ENCODE measurements at places on chromosomes 12 and 14. TPM values are rescaled to one million over a fixed set of nuclear protein-coding genes. Genes with fewer than 3 reads are reported as not detected.

The FKBP11 gene
- 5.5 TPM for total RNA-seq

DNA sequence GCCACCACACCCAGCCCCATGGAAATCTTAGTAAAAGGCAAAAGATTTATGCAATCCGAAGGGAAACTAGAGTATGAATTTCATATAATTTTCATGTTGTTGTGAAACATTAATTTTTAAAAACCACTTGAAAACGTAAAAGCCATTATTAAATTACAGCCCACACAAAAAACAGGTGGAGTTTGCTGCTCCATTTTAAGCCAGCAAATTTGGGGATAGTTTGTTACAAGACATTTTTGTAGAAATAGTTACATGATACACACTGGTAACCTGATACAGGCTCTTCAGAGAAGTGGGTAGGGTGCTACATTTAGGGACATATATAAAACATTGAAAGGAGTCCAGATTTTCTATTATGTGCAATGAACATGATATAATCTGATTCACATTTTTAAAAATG, 17.6 kb downstream of the GNPTAB start:
- DNase-seq = no peak

DNA sequence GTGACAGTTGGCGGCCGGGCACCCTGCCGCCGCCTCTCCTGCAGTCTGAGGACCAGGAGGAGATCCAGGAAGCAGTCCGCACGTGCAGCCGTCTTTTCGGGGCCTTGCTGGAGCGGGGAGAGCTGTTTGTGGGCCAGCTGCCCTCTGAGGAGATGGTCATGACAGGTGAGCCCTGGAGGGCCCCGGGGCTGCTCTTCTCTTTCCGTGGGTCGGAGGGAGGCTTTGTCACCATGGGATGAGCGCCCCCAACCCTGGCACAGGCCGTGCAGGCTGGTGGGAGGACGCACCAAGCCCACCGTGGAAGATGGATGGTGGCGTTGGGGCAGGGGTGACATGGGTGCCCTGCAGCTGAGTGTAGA, 532 bp downstream of the NOC4L start:
- DNase-seq = no peak

DNA sequence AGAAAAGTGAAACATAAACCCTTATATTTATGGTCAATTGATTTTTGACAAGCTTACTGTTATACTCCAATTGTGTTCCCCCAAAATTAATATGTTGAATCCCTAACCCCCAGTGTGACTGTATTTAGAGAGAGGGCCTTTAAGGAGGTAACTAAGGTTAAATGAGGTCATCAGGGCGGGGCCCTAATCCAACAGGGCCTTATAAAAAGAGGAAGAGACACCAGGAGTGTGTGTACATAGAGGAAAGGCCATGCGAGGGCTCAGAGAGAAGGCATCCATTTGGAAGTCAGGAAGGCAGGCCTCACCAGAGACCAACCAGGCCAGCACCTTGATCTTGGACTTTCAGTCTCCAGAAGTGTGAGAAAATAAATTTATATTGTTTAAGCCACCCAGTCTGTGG, 6.5 kb upstream of the VTI1B start:
- no peak for DNase-seq

DNA sequence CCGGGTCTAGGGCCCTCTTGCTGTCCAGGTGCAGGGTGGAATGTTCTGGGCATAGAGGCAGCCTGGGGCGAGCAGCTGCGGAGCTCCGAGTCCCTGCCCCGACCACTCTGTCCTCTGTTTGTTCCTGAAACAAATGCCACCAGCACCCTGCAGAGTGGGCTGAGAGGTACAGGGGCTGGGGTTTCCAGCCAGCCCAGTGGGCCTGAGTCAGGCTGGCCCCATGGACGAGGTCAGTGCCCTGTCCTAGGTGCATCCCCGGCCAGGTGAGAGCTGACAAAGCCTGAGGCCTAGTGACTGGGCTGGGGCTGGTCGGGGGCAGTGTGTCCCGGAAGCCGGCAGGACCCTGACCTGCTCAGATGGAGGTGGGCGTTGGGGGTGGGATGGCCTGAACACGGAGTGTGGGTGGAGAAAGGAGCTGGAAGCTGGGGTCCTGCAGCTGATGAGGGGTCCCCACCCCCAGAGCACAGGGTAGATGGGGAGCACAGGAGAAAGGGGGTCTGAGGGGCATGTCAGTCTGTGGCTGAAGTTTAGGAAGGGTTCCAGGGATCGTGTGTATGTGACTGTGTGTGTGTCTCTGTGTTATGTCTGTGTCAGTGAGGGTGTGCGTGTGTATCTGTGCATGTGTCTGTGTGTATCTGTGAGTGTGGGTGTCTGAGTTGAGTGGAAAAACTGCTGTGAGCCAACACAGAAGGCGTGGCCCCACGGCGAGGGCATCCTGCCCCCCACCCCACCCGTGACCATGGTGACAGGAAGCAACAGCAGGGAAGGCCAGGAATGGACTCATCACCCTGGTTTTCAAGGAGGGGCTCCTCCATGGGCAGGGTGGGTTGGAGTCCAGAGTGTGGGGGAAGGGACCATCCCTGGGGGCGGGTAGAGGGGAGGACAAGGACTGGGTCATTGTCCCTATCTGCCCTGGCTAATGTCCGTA, 2.4 kb upstream of the CRIP1 start:
- no peak for DNase-seq

DNA sequence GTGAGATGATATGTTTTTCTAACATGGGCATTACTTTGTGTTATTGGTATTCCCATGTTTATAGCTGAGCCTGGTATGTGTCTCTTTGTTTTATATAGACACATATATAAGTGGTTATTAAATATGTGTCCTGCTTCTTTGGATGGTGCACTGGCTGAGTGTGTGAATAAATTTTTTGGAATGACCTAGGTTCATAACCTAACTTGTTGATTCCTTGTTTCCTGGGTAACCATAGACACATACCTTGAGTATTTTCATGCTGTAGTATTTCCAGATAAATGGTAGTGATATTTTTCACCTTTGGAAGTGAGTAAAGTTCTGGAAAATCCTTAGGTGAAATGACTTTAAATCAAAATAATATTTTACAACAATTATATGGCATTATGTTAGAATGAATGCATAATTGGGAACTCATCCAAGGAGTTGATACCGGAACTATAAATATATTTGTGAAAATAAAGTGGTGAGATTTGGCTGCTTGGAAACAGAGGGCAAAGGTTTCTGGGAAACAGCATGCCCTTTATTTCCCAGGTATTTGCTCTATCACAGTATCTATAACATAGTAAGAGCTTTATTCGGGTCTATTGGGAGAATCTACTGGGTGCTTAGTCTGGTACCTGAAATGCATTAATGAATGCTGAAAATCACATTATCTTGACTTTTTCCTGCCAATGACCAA, 64.3 kb upstream of the REP15 start:
- no peak for DNase-seq

The HDAC7 gene
- total RNA-seq = 62.7 TPM

DNA sequence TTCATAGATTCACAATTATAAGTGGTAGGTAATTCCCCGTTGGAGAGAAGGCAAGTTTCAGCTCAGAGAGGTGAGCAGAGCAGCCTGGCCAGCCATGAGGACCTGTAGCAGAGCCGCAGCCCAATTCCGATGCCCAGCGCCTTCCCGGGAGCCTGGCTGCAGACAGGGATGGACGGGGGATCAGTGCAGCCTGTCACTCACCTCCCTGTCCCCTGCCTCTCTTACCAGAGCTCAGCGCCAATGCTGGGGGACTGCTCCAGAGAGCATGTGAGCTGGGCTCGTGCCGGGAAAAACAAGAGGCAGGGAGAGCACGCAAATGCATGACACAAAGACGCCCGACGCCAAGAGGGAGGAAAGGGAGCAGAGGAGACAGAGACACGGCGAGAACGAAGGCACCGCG, 231.9 kb downstream of the BCL11B start:
- no peak for DNase-seq

DNA sequence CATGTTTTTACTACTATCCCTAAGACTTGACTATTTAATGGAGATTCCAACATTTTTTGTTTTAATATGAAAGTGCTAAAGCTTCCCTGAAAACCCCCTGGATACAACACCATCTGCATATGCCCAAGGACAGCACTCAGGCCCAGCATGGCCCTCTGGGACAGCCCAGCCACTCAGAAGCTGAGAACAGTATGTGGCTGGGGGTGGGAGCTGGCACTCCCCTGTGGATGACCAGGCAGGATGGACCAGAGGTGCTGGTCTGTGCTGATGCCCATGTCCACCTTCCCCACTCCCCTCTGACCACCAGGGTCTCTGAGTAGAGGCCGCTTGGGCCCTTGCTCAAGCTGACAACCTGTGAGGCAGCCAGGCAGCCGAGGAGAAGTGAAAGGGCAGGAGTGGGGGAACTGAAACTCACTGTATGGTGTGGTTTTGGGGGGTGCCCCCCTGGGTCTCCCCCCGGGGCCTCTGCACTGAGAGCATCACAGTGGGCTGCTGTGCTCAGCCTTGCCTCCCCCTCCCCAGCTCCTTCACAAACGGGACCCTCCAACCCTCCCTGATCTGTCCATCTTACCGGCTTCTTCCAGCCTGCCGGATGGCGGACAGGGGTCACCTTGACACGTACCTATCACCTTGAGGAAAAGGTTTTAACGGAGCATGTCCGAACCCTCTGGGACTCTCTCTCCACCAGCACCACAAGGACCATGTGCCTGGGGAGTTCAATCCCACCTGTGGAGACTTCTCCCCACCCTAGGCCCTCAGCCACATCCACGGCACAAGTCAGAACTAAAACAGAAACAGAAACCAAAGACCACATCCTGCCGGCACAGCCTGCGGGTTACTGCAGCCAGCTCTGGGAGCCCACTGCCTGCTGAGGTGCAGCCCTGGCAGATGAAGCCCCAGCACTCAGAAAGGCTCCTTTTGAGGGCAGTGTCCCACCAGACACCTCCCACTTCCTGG, at the start of gene TMEM229B:
Gene TMEM229B (minus strand): TSS at position 785 of the 957 bp plus-strand sequence. CDS start 14,798 bp downstream, outside the sequence.
- DNase-seq = no peak

- DNase-seq = no peak
These were observed 1.4 kb upstream of the DNAJC22 start for GRCh38 chr12:49345051-49345824.

The SSPN gene
- total RNA-seq = 118 TPM

DNA sequence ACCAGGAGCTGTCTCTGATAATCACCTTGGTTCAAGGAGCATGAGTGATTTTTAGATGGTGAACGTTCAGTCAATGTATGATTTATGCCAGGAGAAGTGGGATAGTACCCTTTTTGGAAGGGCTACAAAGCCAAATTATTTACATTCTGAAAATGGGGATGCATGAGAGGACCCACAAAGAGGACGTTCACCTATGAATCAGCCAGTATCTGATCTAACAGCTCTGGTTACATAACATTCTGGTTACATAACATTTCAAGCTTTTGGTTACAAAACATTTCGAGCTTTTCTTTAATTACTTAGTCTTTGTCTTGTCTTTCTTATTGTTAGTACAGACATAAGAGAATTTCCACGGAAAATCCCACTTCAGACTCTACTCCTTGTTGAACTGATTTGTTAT, 68.8 kb downstream of the SLCO1A2 start:
- DNase-seq = no peak

The DCAF11 gene
- 54.1 TPM for total RNA-seq

- no peak for DNase-seq
These were observed 376.3 kb upstream of the RGS6 start for GRCh38 chr14:71555654-71556559.

- DNase-seq = no peak
These were observed 258.4 kb upstream of the SFSWAP start for GRCh38 chr12:131452444-131452860.

- DNase-seq = no peak
These were observed 48.8 kb upstream of the FOXN3 start for GRCh38 chr14:89465876-89466275.

DNA sequence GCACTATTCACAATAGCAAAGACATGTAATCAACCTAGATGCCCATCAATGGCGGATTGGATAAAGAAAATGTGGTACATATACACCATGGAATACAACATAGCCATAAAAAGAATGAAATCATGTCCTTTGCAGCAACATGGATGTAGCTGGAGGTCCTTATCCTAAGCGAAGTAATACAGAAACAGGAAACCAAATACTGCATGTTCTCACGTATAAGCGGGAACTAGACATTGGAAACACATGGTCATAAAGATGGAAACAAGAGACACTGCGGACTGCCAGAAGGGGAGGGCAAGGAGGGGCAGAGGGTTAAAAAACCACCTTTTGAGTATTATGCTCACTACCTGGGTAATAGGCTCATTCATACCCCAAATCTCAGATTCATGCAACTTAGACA, 234.1 kb upstream of the PLXNC1 start:
- no peak for DNase-seq

GRCh38 chr12:130491421-130492357, 154.0 kb downstream of the PIWIL1 start:
- no peak for DNase-seq

The CD163 gene
- 20.6 TPM for total RNA-seq

- no peak for DNase-seq
These were observed 509 bp downstream of the PGF start for GRCh38 chr14:74954947-74955228.

- DNase-seq = no peak
These were observed 9.4 kb downstream of the ASPG start for GRCh38 chr14:104094709-104095425.

- DNase-seq = no peak
These were observed 34.4 kb upstream of the MANSC4 start for GRCh38 chr12:27814411-27814810.

The OR6C2 gene
- total RNA-seq = not detected

- no peak for DNase-seq
These were observed 61.5 kb upstream of the PLEKHG7 start for GRCh38 chr12:92641291-92641690.

The SLC25A21 gene
- 0.24 TPM for total RNA-seq

DNA sequence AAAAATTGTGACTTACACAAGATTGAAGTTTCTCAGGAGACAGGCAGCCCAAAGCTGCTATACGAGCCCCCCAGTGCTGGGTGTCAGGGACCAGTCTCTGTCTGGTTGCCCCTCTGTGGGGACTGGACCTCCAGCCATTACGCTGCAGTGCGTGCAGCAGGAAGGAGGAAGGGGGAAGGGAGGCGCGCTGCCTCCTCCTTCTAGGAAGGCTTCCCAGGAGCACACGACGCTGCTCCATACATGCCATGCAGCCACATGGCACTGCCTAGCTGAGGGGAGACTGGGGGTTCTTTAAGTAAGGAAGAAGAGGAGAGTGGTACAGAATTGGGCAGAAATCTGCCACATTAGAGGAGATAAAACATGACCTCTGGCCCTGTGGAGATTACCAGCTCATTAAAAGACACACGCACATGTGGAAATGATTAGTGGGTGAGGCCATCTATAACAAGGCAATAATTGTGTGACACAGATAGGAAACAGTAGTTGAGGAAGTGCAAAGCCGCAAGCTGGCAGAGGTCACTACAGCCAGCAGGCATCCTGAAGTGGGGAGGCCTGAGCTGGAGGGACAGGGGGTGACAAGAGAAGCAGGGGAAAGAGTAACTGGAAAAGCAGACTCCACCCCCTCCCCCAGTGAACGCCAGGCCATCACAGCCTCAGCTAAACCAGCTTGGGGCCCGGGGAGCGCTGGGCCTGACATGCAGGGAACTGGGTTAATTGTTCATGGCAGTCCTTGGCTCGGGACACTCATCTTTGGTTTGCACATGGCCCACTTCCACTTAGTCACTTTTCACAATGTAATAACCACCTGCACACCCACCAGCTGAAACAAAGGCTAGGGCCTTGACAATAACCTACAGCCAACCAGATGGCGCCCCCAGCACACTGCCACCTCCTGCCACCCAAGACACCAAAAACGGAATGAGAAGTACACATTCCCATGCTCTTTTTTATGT, 39.6 kb downstream of the CCDC88C start:
- DNase-seq = no peak
